ENCODE measurements at places on chromosomes 1 and 21. TPM values are rescaled to one million over a fixed set of nuclear protein-coding genes. Genes with fewer than 3 reads are reported as not detected.

Gene SOX13
- total RNA-seq: 2.2 TPM

Gene SLC2A5
- total RNA-seq: 0.64 TPM

Gene TMEM82
- not detected for total RNA-seq

Gene CLCNKA
- total RNA-seq: 0.34 TPM

Gene TIAM1
- total RNA-seq: 23.3 TPM

Gene S100A7A
- not detected for total RNA-seq

Gene SPATA17
- 0.78 TPM for total RNA-seq

Gene TIMM17A
- total RNA-seq: 69.8 TPM

Gene UBE2U
- not detected for total RNA-seq

Gene IFI44L
- total RNA-seq: not detected

Gene C1orf141
- not detected for total RNA-seq

Gene NADK
- total RNA-seq: 66.0 TPM

Gene CFHR4
- not detected for total RNA-seq

Gene SLC22A15
- 49.4 TPM for total RNA-seq

Gene LRRC71
- total RNA-seq: not detected

Gene S100A1
- 35.4 TPM for total RNA-seq

Gene KCNA2
- 19.7 TPM for total RNA-seq

Gene CEPT1
- 35.6 TPM for total RNA-seq

Gene C1QA
- not detected for total RNA-seq

Gene OR6K3
- not detected for total RNA-seq

Gene OR2L2
- total RNA-seq: 0.25 TPM

Gene GPR157
- 0.76 TPM for total RNA-seq

Gene NR5A2
- 2.0 TPM for total RNA-seq

Gene S100A2
- total RNA-seq: 1.1 TPM

Gene NCDN
- 95.3 TPM for total RNA-seq

Gene RUNX1
- total RNA-seq: 0.47 TPM

Gene SELL
- not detected for total RNA-seq

Gene IGSF5
- total RNA-seq: not detected

Gene RHD
- not detected for total RNA-seq

Gene TSSK3
- total RNA-seq: 1.6 TPM

Gene KCNJ15
- not detected for total RNA-seq

Gene QSOX1
- 46.1 TPM for total RNA-seq

Gene LYPD8
- total RNA-seq: not detected

Gene KRTAP13-1
- not detected for total RNA-seq

Gene PIK3R3
- total RNA-seq: 156 TPM

Gene RBM11
- total RNA-seq: 2.7 TPM

Gene PEX10
- 14.0 TPM for total RNA-seq

Gene ASCL5
- total RNA-seq: not detected

Gene ZNF672
- total RNA-seq: 30.5 TPM

Gene HAO2
- not detected for total RNA-seq

Gene MUL1
- total RNA-seq: 32.4 TPM

Gene ST6GALNAC3
- 6.5 TPM for total RNA-seq

Gene SPAG17
- not detected for total RNA-seq
